HepG2 (cell line): ENCODE measurements at places on chromosomes 5 and 9.

DNA sequence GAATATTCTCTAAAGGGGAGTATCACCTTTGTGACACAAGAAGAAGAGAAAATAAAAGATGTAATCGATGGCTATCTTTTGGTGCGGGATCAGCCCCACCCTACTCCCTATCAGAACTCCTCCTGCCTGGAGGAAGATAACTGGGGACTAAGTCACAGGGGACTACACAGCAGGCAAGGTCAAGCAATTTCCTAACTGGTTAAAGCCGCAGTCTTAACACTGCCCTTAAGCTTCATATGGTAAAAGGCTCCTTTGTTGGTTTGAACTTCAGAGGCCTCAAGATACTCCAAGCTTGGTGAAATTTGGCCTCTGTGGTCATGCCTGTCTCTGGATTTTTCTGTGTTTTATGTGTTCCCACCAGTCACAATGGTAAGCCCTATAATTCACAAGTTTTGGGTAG is 1.3 kb upstream of the SHISAL2B start:
- no peak overlapping the region for H3K4me3 ChIP-seq
- no peak overlapping the region for H3K27ac ChIP-seq
- no peaks in the 10 kb centered on the region for H3K4me1 ChIP-seq
- peaks cover 39% of the 10 kb centered on the region for H3K27me3 ChIP-seq
- H3K36me3 ChIP-seq = no peaks in the 10 kb centered on the region

GRCh38 chr9:93468763-93469456 is 15.5 kb upstream of the FAM120AOS start:
- H3K27me3 ChIP-seq = no peaks in the 10 kb centered on the region
- H3K4me1 ChIP-seq = peaks cover 74% of the 10 kb centered on the region
- H3K36me3 ChIP-seq = peaks cover 6% of the 10 kb centered on the region
- DNase-seq = no peak
- H3K4me3 ChIP-seq = no peak overlapping the region

DNA sequence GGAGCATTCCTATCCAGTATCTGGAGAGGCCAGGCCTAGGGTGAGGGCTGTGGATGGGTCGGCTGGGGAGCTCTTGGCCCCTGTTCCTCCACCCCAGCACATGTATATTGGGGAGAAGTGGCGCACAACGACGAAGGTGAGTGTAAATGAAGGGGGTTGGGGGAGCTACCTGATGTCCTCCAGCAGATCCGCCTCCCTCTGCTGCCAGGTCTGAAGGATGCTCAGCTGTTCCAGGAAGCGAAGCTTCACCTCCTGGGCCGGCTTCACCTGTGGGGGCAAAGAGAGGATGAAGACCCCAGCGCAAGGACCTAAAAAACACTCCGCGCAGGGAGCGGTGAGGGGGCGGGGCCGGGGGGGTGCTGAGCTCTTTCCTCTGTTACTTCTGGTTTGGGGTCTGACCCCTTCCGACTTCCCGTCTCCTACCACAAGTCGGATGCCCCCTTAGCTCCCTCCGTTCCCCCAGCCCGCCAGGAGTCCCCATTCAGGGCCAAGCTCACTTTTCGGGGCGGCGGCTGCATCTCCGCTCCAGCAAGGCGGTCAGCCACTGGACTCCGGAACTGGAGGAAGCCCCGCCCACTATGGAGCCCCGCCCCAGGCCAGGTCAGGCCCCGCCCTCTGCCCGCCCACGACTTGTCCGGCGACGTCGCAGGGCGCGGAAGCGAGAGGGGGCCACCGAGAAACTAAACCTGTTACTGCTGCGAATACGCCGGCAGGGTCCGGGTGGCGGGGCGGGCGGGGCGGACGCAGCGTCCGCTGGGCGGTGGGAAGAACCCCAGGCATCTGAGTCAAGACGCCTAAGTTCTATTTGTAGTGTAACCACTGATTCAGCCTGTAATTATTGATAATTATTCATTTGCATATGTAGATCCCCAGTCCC is at the start of gene FCHSD1:
TSS of gene FCHSD1 (minus strand) at position 568 of the 877 bp plus-strand sequence. CDS start at position 518, 50 bp downstream.
- H3K27ac ChIP-seq = no peak within 1 kb of the TSS
- peak within 1 kb of the TSS; percentile 86 for H3K4me3 ChIP-seq
- peaks cover 17% of the 10 kb centered on the region for H3K4me1 ChIP-seq
- H3K36me3 ChIP-seq = no peaks in the 10 kb centered on the region
- peaks cover 10% of the 10 kb centered on the region for H3K27me3 ChIP-seq
- peak; percentile 63 for DNase-seq

- H3K27me3 ChIP-seq = no peaks in the 10 kb centered on the region
- DNase-seq = no peak
- H3K4me3 ChIP-seq = no peak overlapping the region
- H3K4me1 ChIP-seq = no peaks in the 10 kb centered on the region
- no peaks in the 10 kb centered on the region for H3K36me3 ChIP-seq
- no peak overlapping the region for H3K27ac ChIP-seq
Observed at GRCh38 chr5:60340326-60340725, 359.6 kb downstream of the DEPDC1B start.

DNA sequence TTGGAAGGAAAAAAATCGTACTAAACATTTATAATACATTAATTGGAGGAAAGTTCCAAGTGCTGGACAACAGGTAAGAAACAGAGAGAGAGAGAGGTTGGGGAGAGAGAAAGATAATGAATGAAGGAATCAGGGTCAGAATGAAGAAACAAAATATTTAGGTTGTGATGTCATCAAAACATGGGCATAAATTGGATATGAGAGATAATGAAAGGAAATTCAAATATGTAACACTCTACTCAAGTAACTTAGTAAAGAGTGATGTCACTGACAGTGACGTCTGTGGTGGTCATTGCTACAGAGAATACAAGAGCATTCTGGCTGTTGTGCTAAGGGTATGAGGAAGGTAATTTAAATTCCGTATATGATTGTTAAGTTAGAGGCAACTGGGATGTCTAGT is 543.4 kb upstream of the COX7C start:
- no peak overlapping the region for H3K4me3 ChIP-seq
- H3K27ac ChIP-seq = no peak overlapping the region
- DNase-seq = no peak
- H3K36me3 ChIP-seq = no peaks in the 10 kb centered on the region

GRCh38 chr9:34380034-34380510 is 3.4 kb upstream of the MYORG start:
- H3K4me3 ChIP-seq = peak overlapping the region; percentile 81
- no peak for DNase-seq
- H3K27ac ChIP-seq = peak overlapping the region; percentile 39

DNA sequence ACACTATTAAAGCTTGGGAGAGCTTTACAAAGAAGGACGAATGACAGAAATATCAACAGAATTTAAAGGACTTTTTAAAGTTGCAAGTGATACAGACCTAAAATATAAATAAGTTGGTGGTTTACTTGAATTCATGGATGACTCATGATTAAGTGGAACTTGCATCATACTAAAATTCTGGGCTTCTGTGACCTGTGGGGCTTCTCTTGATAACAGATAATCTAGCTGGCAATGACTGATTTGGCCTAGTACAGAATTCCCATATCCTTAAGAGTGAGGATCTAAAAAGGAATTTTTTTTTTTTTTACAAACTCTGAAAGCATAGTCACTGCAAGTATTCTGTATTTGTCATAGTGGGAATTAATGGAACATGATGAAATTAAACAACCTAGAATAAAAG is 543.7 kb upstream of the SGCD start:
- no peaks in the 10 kb centered on the region for H3K36me3 ChIP-seq
- H3K4me1 ChIP-seq = no peaks in the 10 kb centered on the region
- no peak overlapping the region for H3K27ac ChIP-seq
- no peak overlapping the region for H3K4me3 ChIP-seq
- H3K27me3 ChIP-seq = no peaks in the 10 kb centered on the region
- no peak for DNase-seq

DNA sequence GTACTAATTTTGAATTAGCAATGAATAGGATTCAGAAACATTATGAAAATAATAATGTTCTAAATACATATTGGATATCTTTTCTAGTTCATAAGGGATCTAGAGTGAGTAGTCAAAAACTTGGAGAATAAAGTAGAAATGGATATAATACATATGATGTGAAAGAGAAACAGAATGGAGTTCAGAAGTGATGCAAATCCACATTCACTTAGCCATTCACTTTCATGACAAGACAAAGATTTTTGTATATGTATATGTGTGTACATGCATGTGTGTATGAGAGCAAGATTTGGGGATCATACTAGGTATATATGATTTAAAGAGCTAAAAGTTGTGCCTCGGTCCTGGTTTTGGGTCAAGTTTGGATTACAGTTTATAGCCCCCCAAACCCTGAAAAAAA is 34.1 kb downstream of the TMEM252 start:
- H3K36me3 ChIP-seq = no peaks in the 10 kb centered on the region
- H3K4me3 ChIP-seq = no peak overlapping the region
- no peak for DNase-seq
- H3K4me1 ChIP-seq = peaks cover 19% of the 10 kb centered on the region
- no peaks in the 10 kb centered on the region for H3K27me3 ChIP-seq

GRCh38 chr5:109852371-109853155 is 162.8 kb downstream of the MAN2A1 start:
- H3K4me3 ChIP-seq = no peak overlapping the region
- no peaks in the 10 kb centered on the region for H3K27me3 ChIP-seq
- H3K27ac ChIP-seq = no peak overlapping the region
- no peaks in the 10 kb centered on the region for H3K4me1 ChIP-seq
- no peak for DNase-seq

GRCh38 chr5:149060325-149060724 is 2.5 kb downstream of the SH3TC2 start:
- DNase-seq = peak; percentile 75
- H3K27ac ChIP-seq = no peak overlapping the region
- H3K27me3 ChIP-seq = no peaks in the 10 kb centered on the region
- H3K4me3 ChIP-seq = no peak overlapping the region

- H3K27ac ChIP-seq = no peak overlapping the region
- DNase-seq = no peak
- H3K36me3 ChIP-seq = no peaks in the 10 kb centered on the region
Observed at GRCh38 chr5:152601806-152602732, 197.0 kb upstream of the NMUR2 start.

DNA sequence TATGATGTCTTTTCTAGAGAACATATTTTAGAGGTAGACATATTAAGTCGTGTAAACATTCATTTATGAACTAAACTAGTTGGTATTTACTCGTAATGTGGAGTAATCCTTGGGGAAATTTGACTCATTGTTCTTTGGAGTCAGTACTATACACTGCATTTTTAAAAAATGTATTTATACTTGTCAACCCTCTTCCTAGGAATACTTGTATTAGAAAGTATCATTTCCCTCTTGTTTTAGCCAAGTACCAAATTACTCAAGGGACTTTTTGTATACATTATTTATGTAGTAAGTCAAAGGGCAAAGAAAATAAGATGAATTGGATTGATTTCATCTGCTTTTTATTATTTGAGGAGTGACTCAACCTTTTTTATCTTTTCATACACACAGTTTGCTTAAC is 248.1 kb upstream of the IZUMO3 start:
- no peak for DNase-seq
- no peak overlapping the region for H3K27ac ChIP-seq
- H3K4me3 ChIP-seq = no peak overlapping the region
- no peaks in the 10 kb centered on the region for H3K4me1 ChIP-seq
- H3K36me3 ChIP-seq = no peaks in the 10 kb centered on the region

DNA sequence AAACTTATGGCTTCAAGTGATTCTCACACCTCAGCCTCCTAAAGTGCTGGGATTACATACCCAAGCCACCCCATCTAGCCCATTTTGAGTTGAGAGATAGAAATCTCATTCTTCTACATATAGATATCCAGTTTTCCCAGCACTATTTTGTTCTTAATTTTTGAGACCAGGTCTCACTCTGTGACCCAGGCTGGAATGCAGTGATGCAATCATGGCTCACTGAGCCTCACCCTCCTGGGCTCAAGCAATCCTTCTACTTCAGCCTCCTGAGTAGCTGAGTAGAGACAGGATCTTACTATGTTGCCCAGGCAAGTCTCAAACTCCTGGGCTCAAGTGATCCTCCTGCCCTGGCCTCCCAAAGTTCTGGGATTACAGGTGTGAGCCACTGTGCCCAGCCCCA is 60.9 kb upstream of the CTNNA1 start:
- no peaks in the 10 kb centered on the region for H3K4me1 ChIP-seq
- no peaks in the 10 kb centered on the region; the same call in 2 of the 3 replicates for H3K27me3 ChIP-seq
- no peak overlapping the region for H3K4me3 ChIP-seq
- no peaks in the 10 kb centered on the region for H3K36me3 ChIP-seq
- no peak overlapping the region for H3K27ac ChIP-seq
- no peak for DNase-seq
